ENCODE measurements at places on chromosomes 4 and X.

GRCh38 chr4:169420291-169420690, 149.5 kb upstream of the SH3RF1 start:
- no peak for DNase-seq

- no peak for DNase-seq
Measured at GRCh38 chr4:87451537-87451936, 29.2 kb downstream of the NUDT9 start.

GRCh38 chrX:150887906-150888465, 10.5 kb downstream of the CD99L2 start:
- no peak for DNase-seq

DNA sequence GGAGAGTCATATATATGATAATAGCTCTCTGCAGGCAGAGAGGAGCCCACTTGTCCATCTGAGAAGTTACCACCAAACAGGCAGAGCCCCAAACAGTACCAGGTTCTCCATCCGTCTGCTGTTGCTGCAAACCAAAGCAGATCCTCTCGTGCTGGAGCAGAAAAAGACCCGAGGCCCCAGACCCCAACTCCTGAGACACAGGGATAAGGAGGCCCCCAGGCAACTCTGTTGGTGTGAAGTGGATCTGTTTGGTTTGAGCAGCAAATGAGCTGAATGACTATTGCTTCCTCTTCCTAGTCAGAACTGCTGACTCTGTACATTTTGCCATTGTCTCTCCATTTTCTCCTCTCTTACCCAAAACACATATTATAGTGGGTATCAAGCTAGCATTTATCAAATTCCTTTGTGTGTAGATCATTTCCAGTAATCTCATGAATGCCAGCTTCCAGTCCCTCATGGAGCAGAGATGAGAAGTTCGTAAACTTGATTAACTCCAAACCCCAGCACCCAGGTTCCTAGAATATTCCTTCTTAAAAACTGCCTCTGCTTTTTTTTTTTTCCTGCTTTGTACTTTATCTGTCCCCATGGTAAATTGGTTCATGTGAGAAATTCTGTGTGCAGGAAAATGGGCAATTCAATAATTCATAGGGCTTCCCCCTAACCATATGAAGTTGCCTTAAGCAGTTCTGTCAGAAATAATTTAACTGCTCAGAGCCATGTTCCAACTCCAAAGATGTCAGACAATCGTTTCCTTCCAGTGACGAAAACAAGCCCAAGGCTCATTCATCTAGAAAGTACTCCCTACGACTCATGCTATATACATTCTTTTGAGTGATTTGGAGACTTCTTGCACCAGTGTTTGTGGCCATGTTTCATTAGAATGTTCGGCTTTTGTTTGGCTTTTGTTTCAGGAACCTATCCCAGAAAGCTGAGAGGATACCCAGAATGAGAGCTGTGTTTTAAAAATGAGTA, 98.6 kb upstream of the ATXN3L start:
- no peak for DNase-seq

GRCh38 chr4:85459736-85460135, 15.2 kb upstream of the ARHGAP24 start:
- no peak for DNase-seq

GRCh38 chrX:137072396-137072795, 38.6 kb upstream of the GPR101 start:
- DNase-seq = peak; percentile 34

DNA sequence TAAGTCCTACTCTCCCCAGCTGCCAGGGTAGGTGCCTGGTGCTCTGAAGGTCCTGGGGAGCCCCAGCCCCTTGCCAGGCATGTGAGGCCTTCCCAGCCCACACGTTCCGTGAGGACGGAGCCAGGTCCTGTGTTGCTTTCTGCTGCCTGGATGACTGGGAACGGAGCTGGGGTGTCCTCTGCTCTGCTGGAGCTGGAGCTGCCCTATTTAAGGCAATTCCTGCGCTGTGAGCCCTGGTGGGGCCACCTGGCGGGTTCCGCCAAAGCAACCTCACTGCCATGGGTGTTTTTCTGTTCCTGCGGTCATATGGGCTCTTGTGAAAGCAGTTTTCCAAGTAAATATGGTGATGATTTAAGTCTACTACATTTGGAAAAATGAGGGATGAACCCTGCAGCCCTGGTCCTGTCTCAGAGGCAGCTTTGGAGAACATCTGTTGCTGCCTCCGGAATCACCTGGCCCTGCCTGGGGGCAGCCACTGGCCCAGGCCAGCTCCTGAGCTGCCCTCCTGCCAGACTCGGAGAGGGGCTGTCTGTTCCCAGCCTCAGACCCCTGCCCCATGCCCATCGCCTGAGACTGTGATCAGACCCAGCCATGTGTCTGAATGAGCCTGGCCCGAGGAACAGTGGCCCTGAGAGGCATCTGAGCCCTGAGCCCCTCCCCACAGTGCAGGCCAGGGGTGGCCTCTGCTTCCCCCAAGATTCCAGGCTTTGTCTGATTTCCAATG, 33.2 kb downstream of the FGFRL1 start:
- no peak for DNase-seq

DNA sequence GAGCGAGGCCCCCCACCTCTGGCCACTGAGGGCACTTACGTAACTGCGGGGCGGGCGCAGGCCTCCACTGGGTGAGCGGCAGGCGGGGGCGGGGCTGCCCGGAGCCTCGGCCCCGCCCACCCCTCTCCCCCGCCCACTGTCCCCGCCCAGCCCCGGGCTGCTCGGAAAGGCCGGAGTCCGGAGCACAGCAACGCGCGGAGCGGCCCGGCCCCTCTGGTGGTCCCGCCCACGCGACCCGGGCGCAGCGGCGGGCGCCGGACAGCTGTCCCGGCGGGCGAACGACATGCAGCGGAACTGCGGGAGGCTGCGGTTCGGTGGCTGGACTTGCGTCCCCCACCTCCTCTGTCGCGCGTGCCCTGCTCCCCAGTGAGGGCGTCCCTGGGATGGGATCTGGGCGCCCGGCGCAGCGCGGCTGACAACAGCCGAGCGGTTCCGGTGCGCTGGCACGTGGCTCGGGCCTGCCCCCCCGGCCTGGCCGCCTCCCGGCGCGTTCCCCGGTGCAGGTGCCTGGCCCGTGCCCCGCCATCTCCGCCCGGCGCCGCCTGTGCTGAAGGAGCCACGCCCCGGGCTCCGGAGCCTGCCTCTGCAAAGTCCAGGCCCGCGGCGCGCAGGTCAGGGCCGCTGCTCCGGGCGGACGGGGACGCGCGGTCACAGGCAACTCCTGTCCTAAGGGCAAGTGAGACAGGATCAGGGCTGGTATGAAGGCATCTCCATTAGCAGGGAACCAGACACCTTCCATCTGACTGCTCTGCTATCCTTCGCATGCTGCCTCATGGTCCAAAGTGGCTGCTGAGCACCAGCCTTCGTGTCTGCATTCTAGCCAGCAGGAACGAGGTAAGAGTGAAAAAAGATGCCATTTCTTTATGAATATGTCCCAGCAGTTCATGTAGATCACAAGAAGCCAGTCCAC, 21.8 kb upstream of the JAKMIP1 start:
- DNase-seq = peak; percentile 86

- DNase-seq = no peak
Measured at GRCh38 chr4:188433741-188434315, 294.6 kb downstream of the TRIML1 start.

DNA sequence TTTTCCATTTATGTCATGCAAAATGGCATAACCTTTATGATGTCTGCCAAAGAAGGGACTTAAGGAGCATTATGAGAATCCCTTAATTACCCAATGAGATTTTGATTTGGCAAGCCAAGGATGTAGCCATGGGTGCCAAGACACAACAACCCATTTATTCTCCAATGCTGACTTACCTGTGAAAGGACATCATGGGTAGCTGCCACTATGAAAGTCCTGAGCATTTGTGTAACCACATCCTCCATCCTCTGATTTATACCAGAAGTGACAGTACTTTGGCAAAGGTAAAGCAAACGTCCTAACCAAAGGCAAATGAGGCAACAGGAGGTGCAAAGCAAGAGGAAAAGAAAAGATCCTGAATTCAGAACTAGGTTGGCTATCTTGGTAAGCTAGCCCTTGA, 87.3 kb upstream of the EMCN start:
- no peak for DNase-seq

GRCh38 chrX:24026432-24026831, 554 bp downstream of the KLHL15 start:
- DNase-seq = no peak

- no peak for DNase-seq
Measured at GRCh38 chr4:36273276-36273675, 8.1 kb upstream of the DTHD1 start.

- no peak for DNase-seq
Measured at GRCh38 chr4:137819964-137820383, 287.7 kb upstream of the PCDH18 start.

GRCh38 chr4:76993787-76994641, 44.5 kb downstream of the SEPTIN11 start:
- no peak for DNase-seq

GRCh38 chr4:48153791-48154550, 19.9 kb upstream of the TXK start:
- DNase-seq = no peak

DNA sequence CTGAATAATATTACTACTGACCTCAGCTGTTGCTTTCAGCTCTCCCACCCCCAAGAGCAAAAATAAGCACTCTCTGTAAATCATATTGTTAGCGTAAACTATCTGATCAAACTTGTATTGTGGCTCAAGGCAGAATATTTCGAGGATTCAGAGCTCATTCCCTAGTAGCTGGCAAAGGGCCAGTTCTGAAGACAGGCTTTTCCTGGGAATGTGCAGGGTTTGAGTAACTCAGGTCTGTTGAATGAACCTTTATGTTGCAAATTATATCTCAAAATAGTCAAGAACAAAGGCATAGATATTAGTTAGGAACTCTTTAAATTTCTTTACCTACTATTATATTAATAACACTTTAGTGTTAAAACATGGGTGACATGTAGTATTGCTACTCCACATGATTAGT, 454.9 kb downstream of the CCSER1 start:
- DNase-seq = no peak

DNA sequence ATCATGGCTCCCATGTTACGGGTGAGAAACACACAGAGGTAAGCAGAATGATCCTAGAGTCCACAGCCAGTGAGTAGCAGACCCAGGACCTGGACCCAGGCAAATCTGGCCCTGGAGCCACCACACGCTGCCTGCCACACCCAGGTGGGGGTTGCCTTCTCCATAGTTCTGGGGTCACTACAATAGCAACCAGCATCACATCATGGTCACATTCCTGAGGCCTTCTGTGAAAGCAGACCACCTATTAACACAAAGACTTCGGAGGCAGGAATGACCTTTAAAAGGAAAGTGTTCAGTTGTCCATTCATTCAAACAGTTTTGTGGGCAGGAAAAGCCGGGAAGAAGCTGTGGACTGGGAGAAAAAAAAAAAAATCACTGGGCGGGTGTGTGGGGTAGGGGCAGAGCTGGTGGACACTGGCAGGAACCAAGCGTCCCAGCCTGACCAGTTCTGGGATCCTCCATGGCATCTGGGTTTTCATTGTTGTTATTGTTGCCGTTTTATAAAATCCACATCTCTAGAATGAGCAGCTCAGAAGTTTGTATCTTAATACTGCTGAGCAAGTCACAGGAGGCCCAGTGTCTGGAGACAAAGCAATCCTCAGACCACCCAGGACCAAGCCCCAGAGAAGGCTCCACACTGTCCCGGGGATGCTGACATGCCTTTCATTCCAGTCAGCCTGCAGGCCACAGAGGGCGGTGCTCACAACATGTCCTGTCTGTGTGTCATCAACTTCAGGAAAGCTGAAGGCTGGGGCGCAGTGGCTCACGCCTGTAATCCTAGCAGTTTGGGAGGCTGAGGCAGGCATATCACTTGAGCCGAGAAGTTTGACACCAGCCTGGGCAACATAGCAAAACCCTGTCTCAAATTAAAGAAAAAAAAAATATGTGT, 67.0 kb downstream of the SEL1L3 start:
- DNase-seq = no peak

DNA sequence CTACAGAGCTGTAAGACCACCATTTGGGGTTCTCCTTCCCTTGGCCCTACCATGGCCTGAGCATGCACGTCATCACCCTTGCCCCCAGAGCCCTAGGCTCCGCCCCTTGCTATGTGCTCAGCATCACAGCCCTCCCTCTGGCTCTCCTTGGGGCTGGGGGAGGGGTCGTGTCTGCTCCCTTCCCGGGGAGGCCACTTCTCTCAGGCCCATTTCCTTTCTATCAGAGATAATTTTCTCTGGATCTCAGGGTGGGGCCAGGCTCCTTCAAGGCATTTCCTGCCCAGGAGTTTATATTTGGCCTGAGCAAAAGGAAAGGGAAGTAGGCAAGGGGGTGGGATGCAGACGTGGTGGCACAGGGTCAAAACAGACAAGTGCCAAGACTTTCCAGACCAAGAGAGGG, 55.9 kb downstream of the STARD8 start:
- no peak for DNase-seq

GRCh38 chrX:45083314-45083713, 117.4 kb downstream of the DIPK2B start:
- no peak for DNase-seq

GRCh38 chrX:146396409-146396808, 413.2 kb upstream of the CXorf51B start:
- DNase-seq = no peak

DNA sequence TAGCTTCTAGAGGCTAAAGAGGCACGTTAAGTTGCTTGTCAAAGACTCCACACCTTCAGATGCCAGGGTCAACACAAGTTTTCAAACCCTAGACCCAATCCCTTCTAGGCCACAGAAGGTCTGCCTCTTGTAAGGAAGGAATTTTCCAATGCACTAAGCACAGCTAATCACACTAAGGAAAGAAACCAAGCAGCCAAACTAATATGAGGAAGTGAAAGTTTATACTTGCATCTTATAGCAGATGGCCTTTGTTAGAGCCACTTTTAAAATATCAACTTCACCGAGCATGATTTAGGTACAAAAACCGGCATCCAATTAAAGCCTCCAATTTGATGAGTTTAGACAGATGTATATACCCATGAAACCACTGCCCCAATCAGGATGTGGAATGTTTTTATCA, 9.9 kb downstream of the FHL1 start:
- no peak for DNase-seq

DNA sequence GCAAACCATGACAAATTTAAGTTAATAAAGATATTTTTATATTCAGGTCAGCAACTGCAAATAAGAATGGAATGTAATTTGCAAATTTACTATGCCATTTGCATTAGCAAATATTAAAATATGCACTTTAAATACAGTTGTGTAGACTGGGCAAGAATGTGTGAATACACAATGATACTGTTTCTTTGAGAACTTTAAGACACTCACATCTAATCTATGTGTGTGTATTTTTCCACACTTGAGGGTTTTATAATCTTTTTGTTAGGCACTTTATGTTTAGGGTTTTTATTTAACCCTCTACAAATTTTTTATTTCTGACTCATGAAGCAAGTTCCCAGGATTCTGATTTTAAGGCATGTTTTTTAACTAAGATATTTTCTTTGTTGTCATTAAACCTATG, 23.9 kb upstream of the NDNF start:
- peak; percentile 23 for DNase-seq

- DNase-seq = no peak
Measured at GRCh38 chr4:156255230-156256007, 301.8 kb upstream of the CTSO start.

DNA sequence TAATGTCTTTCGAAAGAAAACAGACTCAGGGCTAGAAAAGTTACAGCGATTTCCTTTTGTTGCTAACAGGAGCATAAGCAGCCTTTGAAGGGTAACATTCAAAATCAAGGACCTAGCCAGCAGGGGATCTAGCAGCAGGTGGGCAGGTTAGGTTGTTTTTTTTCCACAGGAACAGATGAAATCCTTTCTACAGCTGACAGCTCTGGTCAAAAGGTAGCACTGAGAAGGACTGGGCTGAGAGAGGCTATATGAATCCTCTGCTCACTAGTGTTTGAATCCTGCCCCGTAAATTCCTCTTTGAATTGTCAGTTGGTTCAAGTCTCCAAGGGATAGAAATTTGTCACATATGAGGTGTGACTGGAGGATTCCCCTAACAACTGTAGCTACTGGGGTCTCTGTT, 188.2 kb downstream of the SH2D1A start:
- DNase-seq = no peak

- no peak for DNase-seq
Measured at GRCh38 chr4:92953462-92953861, 649.7 kb downstream of the GRID2 start.

Data from NCI-H526 (cell line).